ENCODE measurements at places on chromosomes 13 and 19.

DNA sequence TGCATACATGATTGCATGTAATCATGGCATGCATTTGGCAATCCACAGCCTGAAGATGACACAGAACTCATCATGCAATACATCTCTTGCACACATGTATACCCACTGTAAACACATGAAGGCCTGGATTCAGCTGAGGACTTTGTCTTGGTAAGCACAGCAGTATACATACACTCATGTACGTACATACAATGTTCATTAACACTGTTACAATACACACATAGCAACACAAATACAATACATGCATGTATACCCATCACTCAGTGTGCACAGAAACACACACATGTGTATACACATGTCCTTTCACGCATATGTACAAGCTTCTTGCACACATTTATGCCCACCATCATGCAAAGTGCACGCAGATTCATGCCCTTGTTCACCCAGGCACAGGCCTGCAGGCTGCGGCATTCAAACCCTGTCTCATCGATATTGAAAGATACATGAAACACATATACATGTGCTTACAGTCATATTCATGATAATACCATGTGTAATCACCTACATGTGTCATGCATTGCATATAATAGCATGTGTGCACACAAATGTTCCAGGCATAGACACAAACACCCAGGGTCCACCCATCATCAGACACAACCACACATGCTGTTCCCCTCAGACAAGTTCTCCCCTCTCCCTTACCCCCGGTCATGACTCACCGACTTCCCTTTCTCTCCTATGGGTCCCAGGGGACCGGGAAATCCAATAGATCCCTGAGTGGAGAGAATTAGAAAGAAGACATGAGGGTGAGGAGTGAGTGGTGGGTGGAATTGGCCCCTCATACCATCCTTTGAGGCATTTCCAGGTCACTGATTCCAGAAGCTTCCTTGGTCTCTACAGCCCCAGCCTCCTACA, 28.7 kb downstream of the COL5A3 start:
- no peak for DNase-seq

GRCh38 chr13:40315416-40316064, 350.9 kb downstream of the FOXO1 start:
- DNase-seq, result no peak

- no peak for DNase-seq
These were observed 1.5 kb downstream of the MAST3 start for GRCh38 chr19:18098891-18099622.

DNA sequence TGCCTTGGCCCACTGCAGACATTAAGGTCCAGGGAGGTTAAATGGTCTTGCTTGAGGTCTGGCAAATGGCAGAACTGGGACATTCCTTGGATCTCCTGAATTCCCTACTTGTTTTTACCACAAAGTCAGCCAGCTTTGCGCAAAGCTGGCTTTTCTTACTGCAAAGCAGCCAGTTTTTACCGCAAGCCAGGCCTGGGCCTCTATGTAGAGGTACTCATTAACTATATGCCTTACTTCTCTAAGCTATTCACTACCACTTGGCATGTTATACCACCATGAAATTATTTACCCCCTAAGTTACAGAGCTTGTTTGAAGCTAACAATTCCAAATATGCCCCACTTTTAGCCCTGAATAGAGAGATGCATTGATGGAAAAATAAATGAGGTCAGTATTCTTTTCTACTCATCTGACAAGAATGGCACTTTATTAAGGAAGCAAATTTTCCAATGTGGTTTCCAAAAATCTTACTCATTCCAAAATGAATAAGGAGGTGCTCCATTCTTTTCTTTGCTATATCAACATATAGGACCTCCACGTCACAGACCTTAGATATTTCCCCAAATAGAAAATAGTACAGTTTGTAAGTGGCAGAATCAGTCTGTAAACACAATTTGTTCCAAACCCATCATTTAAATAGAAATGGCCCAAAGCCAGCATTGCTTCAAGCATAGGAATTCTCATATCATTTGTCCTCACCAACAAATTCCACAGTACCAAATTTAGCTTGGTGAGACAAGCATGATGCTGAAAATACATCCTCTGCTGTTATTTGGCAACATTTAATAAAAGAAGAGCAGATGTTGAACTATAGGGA, 143.9 kb upstream of the TSC22D1 start:
- no peak for DNase-seq

DNA sequence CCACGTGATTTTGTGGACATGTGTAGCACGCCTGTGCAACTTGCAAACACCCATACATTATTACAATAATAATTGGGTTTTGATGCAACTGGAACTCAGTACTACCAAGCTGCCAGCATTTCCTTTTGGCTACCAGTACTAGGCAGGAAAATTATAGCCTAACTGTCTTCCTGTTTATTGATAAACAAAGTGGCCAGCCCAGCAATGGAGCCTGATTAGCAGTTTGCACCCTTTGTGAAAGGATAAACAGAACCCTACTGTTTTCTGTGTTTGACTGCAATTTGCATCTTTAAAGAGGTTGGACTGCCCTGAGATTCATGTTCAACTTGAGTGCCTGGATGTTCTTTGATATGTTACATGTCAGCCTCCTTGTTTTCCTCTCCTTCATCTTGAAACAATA, 173.9 kb downstream of the ZIC5 start:
- DNase-seq, result no peak

GRCh38 chr19:44623080-44623479, 9.7 kb downstream of the IGSF23 start:
- DNase-seq, result no peak

DNA sequence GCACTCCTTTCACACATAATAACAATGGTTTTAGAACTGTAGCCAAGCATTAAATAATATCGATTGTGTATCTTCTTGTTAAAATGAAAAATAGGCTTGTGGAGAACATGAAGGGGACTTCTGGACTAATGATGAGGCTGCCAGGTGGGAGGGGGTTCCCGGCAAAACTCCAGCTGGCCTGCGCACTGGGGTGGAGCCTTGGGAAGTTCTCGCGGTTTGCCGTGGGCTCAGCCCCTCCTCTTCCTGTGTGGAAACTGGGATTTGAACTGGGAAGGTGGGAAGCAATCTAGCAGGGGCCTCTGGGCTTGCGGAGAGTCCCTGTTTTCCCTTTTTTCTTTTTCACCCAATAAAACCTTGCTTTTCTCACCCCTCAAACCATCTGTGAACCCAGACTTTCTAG, 113.7 kb upstream of the SLITRK1 start:
- DNase-seq, result no peak

DNA sequence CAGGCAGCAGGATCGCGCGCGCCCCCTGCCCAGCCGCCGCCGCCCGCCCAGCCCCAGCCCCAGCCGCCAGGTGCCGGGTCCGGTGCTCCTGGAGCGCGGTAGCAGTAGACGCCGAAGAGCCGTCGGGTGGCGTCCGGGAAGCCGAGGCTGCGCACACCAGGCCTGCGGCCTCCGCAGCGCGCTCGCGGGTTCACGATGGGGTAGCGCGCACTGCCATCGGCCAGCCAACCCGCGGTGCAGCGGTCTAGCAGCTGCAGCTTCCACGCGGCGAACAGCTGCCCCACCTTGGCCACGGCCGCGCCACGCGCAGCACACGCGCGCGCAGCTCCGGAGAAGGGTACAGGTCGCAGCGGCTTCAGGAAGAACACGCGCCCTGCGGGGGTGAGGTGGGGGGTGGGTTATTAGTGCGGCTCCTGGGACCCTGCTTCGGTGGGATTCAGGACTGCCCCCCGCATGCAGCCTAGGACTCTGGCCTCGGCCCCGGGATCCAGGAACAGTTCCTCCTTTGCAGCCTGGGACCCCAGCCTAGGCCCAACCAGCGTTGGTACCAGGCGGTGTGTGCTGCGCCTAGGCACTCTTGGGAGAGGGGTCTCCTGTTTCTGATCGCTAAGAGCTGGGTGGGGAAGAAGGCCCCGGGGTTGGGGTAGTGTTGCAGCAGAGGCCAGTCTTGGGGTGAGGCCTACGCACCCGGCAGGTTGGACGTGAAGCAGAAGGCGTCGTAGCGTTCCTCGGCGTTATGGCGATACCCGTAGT, 15.1 kb downstream of the TM6SF2 start:
- no peak for DNase-seq

DNA sequence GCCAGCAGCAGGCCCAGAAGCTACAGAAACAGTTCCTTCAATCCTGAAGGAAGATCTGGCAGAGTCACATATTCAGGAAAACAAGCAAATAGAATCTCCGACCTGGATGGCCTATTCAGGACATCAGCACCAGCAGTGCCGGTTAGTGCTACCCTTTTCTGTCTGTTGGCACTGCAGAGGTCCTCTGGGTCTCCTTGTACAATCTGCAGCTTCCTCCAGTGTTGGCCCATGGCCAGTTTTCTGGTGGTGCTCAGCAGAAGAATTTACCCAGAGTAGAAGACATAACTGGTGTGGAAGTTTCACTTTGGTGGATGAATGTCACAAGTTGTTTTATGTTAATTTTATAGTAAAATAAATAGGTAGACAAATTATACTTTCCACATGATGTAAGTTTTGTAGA, 498.1 kb downstream of the COG6 start:
- DNase-seq, result no peak

DNA sequence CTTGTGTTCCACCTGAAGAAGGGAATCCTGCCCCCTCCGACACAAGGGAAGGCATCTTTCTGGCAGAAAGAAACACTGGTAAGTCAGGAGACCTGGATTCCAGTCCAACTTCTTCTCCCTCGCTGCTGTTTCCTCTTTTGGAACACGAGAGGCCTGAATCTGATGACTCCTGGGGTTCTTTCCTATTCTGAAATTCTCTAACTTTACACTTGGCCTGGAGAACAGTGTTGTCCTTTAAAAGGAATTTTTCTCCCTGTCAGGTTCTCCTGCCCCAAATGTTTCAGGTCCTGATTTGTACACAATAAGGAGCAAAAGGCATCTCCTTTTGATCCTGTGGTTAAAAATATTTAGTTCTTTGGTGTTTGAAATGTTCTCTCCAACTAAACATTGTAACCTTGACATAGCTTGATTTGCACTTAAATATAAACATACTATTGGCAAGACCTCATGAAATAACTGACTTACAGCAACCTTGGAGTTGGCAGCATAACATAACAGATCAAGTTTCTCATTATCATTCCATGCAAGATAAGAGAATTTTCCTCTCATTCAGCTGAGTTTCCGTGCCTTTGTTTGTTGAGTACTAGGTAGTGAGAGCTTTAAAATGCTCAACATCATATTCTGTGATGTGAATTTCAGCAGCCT, 244.8 kb downstream of the COG6 start:
- no peak for DNase-seq

GRCh38 chr13:38630780-38631179, 56.1 kb upstream of the FREM2 start:
- DNase-seq, result no peak

GRCh38 chr13:30766231-30766630, 30.9 kb downstream of the ALOX5AP start:
- DNase-seq, result no peak

- DNase-seq, result no peak
These were observed 39.1 kb downstream of the PEPD start for GRCh38 chr19:33482476-33482875.

GRCh38 chr13:63501702-63502101, 2086.1 kb upstream of the PCDH20 start:
- no peak for DNase-seq

DNA sequence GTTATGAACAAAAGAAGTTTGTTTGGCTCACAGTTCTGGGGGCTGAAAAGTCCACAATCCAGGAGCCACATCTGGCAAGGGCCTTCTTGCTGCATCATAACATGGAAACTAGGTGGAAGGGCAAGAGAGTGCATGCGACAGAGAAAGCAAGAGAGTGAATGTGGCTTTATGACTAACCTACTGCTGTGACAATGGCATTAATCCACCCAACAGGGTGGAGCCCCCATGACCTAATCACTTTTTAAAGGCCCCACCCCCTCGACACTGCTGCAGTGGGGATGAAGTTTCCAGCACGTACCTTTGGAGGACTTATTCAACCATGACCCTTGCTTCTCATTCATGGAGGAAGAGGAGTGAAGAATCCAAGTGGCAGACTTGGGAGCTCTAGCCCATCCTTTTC, 30.0 kb upstream of the RFXAP start:
- DNase-seq, result no peak

DNA sequence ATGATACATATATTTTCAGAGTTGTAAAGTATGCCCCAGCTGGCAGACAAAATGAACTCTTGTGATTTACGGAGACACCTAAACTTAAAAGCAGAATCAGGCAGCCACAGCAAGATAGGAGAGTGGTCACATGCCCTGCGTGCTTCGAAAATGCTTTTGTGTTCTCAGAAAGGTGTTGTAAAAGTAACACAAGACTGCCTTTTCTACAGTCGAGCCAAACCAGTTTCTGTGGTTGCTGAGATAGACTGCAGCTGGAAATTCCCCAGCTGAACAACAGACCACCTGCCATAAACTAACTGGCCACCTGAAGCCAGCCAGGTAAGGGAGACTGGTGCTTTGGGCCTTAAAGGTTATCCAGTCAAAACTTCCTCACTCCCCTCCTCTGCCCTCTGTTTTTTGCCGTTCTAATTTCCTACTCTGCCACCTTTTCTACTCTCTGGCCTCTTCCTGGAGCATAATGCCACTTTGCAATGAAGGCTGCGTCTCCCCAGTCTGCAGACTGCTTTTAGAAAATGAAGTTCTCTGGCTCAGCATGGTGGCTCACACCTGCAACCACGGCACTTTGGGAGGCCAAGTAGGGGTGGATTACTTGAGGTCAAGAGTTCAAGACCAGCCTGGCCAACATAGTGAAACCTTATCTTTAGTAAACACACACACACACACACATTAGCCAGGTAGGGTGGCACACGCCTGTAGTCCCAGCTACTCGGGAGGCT, 381.2 kb upstream of the SLITRK1 start:
- no peak for DNase-seq

DNA sequence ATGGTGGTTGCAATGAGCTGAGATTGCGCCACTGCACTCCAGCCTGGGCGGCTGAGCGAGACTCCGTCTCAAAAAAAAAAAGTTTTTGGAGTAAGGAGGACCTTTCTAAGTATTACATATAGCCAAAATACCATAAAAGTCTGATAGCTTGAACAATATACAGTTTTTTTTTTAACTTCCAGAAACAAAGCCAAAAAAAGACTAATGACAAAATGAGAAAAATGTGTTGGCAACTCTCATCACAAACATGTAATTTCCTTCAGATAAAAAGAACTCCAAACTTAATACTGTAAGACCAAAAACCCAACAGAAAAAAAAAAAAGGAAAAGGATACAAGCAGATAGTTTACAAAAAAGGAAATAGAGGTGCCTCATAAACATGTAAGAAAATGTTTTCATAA, 68.2 kb upstream of the MED4 start:
- DNase-seq, result no peak

DNA sequence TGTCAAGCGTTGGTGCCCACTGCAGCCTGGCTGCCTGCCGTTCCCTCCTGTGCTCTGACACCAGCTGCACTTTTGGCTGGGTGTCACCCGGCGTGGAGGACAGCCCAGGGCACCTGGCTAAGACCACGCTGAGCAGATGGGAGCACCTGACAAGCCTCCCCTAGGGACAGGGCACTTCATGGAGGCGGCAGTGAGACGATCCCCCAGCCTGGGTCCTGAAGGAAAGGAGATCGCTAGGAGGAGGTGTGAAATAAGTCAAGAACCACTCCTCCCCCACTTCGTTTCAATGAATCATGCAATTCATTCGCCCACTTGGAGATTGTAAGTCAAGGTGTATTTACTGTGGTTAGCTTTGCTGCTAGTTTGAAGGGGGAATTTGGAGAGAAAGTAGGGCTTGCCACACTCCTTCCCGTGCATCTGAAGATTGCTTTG, 38.8 kb downstream of the VSTM2B start:
- DNase-seq, result no peak
